ENCODE measurements at places on chromosomes 16 and 17.

GRCh38 chr17:58263773-58264172 lies 17.0 kb downstream of the MPO start:
- no peak for DNase-seq

DNA sequence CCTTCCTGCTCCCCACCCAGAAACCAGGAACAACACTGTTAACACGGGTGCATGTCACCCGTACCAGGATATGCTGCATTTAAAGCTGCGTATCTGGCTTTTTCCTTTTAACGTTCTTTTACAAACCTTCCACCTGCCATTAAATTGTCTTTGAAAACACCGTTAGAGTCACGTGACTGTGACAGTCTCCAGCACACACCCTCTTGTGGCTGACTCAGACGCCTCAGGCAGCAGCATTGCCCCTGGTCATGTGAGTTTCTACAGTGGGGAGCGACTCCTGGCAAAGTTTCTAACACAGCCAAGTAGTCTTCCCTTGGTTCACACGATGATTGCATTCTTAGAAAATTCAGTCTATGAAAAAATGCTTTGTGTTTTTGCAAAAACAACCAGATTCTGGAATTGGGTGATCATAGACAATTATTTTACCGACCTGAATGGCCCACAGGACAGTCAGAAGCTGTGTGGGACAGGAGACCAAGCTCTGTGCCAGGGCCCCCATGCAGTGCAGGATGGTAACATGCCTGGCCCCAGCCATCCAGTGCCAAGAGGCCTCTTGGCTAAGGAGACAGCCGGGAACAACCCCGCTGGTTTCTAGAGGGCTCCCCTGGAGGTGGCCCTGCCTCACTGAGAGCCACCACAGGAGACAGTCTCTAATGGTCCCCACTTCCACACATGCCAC lies 199.1 kb downstream of the KATNIP start:
- DNase-seq = peak; percentile 85

DNA sequence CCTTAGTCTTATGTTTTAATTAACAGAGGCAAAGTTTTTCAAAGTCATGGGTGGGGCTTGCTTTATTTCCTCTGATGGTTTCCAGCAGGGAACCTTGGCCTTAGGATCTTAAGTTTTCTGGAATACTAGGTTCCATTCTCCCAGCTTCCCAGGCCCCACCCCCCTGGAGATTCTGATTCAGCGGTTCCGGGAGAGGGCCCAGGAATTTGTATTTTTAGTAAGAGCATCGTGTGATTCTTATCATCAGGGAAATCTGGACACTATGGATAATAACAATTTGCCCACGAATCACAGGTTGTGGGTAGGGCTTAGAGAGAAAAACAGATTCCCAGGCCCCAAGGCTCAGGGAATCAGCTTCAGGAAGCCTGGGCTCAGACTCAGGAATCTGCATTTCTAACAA lies 263.6 kb downstream of the NTN1 start:
- DNase-seq = no peak

- no peak for DNase-seq
Measured at GRCh38 chr17:1031711-1032110, 34.8 kb downstream of the TIMM22 start.

DNA sequence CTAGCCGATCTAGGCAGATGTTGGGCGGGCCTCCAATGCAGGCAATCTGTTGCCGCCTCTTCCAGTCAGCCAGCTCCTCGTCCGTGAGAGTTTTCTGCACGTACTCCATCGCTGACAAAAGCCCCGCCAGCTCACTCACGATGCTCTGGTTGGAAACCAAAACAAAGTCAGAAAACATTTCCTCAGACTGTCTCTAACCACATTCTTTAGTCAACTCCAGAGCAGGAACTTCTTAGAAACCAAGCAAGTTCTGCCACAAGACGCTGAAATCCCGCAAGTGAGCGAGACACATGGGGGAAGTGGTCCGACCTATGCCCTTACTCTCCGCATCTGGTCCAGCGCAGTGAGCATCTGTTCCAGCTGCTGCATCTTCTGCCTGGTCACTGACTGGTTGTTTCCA lies 49.1 kb downstream of the STAT5A start:
- no peak for DNase-seq
